GM10248 (cell line): ENCODE measurements at places on chromosomes 16 and 17.

GRCh38 chr17:61371179-61371578 is 28.5 kb upstream of the TBX2 start:
- no peak for DNase-seq

- DNase-seq = no peak
Observed at GRCh38 chr16:69703638-69704037, 22.7 kb downstream of the NQO1 start.

GRCh38 chr17:1013729-1014090 is 16.8 kb downstream of the TIMM22 start:
- DNase-seq = no peak

GRCh38 chr16:80689487-80689886 is 114.9 kb downstream of the CDYL2 start:
- no peak for DNase-seq

DNA sequence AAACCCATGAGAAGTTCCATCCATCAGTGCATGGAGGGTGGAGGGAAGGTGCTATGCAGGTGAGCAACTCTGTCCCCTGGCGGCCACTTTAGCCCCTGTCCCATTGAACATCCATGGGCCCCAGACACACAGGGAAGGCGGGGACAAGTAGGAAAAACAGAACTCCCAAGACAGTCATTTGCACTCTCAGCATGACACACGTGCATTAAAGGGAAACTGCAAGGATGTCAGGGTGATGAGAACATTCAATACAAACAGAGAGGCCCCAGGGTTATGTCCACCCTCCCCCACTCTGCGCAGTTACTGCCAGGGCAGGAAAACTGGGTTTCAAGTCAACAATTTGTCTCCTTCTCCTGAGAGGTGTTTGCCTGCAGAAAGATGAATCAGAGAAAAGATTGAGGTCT is 44.0 kb upstream of the AKTIP start:
- no peak for DNase-seq

DNA sequence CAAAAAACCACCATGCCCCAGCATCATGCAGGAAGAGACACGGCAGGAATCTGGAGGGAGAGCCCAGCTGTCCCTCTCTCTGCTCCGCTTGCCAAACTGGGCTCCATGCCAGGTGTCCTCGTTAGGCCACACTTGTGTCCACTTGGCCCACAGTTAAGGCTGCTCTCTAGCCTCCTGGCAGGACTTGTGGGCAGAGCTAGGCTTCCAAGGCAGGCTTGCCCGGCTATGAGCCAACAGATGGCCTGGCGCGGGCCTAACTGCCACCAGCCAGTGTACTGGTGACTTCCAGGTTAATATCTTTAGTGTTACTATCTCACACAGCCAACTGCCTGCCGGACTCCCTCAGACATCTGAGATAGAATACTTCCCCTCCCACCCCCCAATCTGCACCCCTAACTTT is 10.6 kb downstream of the ATP6V0D1 start:
- no peak for DNase-seq

DNA sequence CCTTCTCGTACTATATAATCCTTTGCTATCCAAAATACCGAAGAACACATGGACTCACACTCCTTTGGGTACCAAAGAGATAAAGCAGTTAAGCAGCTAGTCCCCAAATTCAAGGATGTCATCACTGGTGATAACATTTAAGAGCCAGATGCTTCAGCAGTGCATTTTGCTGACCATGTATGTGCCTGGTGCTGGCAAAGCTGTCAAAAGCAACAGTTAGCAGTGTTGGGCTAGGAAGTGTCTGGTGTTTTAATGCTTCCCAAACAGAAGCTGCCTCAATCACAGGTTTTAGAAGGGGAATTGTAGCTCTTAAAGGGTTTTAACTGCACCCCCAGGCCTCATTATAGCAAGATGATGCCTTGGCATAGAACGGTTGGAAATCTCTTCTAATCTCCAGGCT is 4.7 kb downstream of the FAM117A start:
- DNase-seq = no peak

- DNase-seq = no peak
Observed at GRCh38 chr17:9809409-9809808, 12.5 kb downstream of the GSG1L2 start.

GRCh38 chr16:80671281-80671849 is 130.6 kb downstream of the DYNLRB2 start:
- peak; percentile 56 for DNase-seq

- DNase-seq = no peak
Observed at GRCh38 chr16:64019339-64019738, 1102.5 kb downstream of the CDH11 start.
